ENCODE measurements at places on chromosomes 11 and 22.

- DNase-seq: no peak
These were observed 1.8 kb upstream of the FIBIN start for GRCh38 chr11:26992031-26992541.

- DNase-seq: no peak
These were observed 844.3 kb upstream of the TENM4 start for GRCh38 chr11:80284946-80285785.

- DNase-seq: no peak
These were observed 88.3 kb upstream of the VPREB1 start for GRCh38 chr22:22156348-22156715.

GRCh38 chr11:102240502-102240901 is 76.8 kb upstream of the BIRC3 start:
- DNase-seq: no peak

GRCh38 chr11:42802201-42802899 is 509.4 kb upstream of the API5 start:
- no peak for DNase-seq

DNA sequence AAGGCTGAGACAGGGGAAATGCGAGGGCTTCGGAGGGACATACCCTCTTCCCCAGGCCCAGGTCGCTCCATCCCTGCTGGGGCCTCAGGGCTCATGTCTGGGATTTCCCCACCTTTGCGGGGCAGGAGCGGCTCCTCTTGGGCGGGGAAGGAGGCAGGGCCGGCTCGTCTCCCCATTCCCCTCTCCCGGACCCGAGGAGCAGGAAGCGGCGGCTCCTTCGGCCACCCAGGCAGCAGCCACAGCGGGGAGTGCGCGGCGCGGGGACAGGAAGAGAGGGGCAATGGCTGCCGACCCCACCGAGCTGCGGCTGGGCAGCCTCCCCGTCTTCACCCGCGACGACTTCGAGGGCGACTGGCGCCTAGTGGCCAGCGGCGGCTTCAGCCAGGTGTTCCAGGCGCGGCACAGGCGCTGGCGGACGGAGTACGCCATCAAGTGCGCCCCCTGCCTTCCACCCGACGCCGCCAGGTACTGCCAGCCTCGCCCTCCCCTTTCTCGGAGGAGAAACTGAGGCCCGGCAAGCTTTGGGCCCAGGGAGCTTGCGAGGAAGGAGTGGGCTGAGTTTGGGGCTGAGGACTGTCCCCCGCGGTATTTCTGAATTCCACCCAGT is at the start of gene ANKK1:
ANKK1 (plus strand) TSS at position 175 of the 607 bp plus-strand sequence; CDS start at position 281, 106 bp downstream.
- no peak for DNase-seq

GRCh38 chr22:36166086-36166485 is 5.5 kb upstream of the APOL3 start:
- no peak for DNase-seq

DNA sequence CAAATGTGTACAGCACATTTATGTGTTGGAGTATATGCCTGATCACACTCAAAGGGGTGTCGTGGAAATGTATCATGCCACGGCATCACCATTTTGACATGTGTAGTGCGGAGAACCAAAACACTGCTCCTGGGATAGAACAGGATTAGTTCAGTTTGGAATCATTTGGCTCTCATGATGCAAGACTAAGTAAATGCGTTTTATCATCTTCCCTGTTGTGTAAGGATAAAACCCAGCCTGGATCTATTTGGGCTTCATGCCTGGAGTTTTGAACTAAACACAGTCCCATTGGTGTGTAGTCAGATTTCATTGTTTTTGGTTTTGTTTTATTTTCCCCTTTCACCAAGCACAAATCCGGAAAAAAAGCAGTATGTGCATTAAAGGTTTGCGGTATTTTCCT is 574.3 kb downstream of the NTM start:
- DNase-seq: no peak

- DNase-seq: no peak
These were observed 12.3 kb upstream of the CD5 start for GRCh38 chr11:61089806-61090491.

GRCh38 chr22:49433717-49434611 is 393.7 kb downstream of the BRD1 start:
- DNase-seq: no peak

DNA sequence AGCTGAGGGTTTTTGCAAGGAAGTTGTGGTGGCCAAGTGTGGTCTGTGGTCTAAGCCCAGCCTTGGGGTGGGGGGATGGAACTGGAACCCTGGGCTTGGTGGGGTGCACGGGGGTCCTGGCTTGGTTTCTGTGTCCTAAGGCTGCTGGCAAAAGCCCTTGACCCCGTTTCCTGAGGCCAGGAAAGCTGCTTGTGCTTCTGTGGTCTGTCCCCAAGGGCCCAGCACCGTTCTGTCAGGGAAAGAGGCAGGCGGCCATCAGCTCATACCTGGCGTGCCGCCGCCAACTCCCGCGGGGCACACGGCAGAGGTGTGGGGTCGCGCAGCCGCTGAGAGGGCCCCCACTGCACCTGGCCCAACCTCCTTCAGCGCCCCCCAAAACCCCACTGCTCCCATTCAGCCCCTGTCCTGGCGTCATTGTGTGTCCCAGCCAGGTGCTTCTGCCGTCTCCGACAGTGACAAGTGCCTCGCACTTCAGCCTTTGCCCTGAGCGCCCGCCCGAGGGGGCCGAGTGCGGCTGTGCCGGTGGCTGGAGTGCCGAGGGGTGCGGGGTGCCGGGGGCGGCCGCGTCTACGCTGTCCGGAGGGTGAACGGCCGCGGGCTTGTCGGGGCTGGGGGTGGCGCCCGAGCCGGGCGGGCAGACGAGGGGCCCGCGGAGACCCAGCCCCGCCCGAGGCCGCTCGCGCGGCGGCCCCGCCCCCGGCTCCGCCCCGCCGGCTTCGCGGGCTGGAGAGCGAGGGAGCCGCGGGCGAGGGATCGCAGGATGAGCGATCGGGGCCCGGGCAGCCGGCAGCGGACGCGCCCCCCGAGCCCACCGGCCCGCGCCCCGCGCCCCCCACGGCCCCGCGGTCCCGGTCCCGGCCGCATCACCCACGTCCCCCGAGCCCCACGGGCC is at the start of gene CNIH2:
CNIH2 (plus strand) TSS at position 705 of the 892 bp plus-strand sequence. CDS start 282 bp downstream, outside the sequence.
- no peak for DNase-seq

GRCh38 chr11:118078911-118079411 is 2.1 kb downstream of the TMPRSS4 start:
- DNase-seq: no peak

DNA sequence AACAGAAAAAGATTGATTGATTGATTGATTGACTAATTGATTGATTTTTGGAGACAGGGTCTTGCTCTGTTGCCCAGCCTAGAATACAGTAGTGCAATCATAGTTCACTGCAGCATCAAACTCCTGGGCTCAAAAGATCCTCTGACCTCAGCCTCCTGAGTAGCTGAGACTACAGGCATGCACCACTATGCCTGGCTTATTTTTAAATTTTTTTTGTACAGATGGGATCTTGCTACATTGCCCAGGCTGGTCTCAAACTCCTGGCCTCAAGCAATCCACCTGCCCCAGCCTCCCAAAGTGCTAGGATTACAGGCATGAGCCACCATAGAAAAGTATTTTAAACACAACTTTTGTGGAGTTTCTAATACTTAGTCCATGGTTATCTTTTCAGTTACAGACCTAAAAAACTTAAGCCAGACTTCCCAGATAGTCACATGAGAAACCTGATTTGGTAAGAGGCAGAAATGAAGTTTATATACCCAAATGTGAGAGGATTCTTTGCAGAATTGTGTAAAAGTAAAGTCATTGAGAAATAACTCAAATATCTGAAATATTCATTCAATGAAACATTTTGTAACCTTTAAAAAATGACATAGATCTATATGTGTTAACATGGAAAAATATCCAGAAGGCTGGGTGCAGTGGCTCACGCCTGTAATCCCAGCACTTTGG is 186.5 kb downstream of the SWAP70 start:
- DNase-seq: no peak

DNA sequence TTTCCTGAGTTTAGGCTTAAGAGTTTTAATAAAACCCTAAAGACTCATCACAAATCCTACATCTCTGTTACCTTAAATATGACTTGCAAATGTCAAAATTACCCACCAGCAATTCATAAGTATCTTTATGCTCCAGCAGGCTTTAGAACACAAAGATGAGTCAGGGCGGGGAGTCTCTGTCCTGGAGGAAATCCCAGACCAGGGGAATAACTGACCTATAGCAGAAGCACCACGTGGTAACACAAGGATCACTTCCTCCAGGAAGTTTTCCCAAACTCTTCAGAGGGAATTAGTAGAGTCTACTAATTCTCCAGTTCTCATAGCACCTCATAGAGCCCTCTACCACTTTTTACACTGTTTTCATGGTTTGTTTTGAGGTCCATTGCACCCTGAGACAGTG is 217.0 kb downstream of the NAV2 start:
- DNase-seq: no peak

DNA sequence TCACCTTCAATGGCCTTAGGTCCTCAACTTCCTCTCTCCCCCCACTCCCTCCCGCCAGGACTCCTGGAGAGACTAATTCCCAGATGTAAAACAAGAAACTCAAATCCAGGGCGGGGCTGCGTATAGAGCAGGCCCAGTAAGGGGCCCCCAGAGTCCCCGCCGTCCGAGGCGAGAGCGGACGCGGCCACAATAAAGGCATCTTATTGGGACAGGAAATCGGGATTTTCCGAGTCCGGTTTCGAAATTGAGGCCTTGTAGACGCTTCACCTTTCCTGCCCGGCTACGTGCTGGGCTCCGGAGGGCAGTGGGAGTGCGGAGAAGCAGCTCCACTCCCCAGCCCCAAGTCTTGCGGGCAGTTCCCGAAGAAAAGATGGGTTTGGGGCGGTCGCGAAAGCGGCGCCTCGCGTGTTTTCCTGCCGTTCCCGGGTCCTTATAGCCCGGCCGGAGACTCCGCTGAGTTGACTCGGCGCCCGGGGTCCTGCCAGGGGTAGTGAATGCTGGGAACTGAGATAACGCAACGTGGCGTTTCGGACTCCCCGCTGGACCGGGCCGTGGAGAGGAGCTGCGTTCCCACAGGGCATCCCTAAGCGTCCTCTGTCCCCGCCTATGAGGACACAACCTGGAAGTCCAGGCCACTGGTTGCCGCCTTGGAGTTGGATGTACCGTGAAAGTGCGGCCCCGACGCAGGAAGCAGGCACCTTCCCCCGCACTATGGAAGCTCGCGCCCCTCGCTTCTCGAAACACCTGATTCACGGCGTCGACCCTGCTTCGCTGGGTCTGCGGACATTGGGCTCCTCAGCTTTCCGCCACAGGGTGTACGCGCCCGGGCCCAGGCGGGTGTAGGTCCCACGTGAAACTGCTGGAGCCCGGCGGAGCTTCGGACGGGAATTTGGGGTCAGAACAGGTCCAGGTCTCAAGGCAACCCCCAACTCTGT is 4.8 kb upstream of the CHRM1 start:
- no peak for DNase-seq

DNA sequence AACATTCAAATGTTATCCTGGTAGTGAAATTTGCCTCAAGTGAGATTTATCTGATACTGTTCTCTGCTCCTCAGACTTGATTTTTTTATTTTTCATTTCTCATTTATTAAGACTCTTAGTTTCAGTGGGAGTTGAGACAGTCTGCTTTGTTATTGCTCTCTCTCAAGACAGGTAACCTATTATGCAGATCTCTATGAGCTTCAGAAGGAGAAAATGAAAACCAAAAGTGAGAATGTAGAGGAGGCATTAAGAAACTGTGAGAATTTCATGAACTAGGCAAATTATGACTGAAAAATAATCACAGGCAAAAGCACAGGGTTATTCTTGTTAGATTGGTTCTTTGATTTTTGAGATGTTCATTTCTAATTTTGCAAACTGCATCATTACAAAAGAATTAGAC is 290.0 kb upstream of the CHORDC1 start:
- DNase-seq: no peak
